ENCODE measurements at places on chromosomes 1 and 21. TPM values are rescaled to one million over a fixed set of nuclear protein-coding genes. Genes with fewer than 3 reads are reported as not detected.

HCN3 gene
- 15.0 TPM for total RNA-seq

USF1 gene
- 87.0 TPM for total RNA-seq

ACTN2 gene
- total RNA-seq: 43.5 TPM

STRIP1 gene
- total RNA-seq: 87.3 TPM

OR2T5 gene
- not detected for total RNA-seq

ZBTB8B gene
- 15.2 TPM for total RNA-seq

OXCT2 gene
- total RNA-seq: 0.49 TPM

CHD1L gene
- total RNA-seq: 10.3 TPM

SLC9C2 gene
- total RNA-seq: 1.2 TPM

C1orf210 gene
- not detected for total RNA-seq
